ENCODE measurements at places on chromosomes 7 and 10.

DNA sequence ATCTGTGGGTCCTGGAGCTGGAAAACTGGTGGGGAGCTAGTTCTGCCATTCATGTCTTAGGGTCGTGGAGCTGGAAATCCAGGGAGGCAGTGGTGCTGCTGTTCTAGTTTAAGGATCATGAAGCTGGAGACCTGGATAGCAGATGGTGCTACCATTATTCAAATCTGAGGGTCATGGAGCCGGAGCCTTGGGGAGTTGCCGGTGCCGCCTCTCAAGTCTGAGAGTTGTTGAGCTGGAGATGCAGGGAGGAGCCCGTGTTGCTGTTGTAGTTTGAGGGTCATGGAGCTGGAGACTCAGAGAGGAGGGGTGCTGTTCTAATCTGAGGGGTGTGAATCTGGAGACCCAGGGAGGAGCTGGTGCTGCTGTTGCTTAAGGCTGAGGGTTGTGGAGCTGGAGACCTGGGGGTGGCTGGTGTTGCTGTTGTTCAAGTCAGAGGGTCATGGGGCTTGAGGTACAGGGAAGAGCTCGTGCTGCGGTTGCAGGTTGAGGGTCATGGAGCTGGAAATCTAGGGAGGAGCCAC is 86.0 kb upstream of the ZNF479 start:
- no peak for DNase-seq

DNA sequence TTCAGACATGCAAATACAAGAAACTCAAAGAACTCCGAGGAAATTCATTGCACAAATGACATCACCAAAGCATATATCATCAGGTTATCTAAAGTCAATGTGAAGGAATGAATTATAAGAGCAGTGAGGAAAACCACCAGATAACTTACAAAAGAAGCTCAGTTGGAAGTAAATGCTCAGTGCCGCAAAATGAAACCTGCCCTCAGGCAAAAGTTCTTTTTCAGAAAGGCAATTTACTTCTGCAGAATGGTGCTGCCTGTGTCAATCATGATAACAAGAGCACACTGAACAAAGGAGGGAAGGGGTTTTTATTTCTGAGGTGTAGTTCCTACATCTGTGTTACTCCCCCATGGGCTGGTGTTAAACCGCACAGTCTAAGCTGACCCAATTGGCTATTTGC is 550.6 kb upstream of the SEMA3D start:
- DNase-seq, result no peak

GRCh38 chr10:76645341-76645740 is 992.3 kb downstream of the KCNMA1 start:
- no peak for DNase-seq

- DNase-seq, result no peak
These were observed 81.0 kb downstream of the SAMD9 start for GRCh38 chr7:93036807-93037206.

DNA sequence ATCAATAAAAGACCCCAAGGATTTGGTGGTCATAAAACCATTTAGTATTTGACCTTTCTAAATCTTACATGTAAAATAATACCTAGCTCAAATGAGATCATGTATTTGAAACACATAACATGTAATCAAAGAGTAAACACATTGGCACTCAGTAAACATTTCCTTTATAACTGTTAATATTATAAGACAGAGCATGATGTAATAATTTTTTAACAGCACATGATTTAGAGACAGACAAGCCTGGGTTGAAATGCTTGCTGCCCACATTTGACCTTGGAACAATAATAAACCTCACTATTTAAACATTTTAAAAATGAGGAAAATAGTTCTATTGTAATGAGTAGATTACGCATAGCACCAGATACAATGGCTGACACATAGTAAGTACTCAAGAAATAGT is 105.2 kb upstream of the GPR141 start:
- DNase-seq, result no peak

DNA sequence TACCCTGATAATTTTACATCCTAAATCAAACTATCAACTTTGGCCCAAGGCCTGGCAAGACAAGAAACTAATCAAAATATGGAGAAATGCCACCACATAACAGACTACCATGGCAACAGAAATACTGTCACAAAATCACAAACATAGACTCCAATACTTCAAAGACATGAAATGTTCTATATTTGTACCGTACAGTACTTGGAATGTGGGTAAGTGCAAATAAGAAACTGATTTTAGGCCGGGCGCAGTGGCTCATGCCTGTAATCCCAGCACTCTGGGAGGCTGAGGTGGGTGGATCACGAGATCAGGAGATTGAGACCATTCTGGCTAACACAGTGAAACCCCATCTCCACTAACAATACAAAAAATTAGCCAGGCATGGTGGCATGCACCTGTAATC is 9.2 kb downstream of the TNPO3 start:
- DNase-seq, result no peak

- DNase-seq, result no peak
These were observed 423 bp downstream of the LSM5 start for GRCh38 chr7:32489788-32490126.

Data from activated T-cell treated with anti-CD3 and anti-CD28 coated beads for 4 hours (primary cell).